ENCODE measurements at places on chromosomes 3 and 15.
A peak's percentile ranks its signal among the peaks of the same experiment; 100 is the strongest.

- no peak for DNase-seq
Observed at GRCh38 chr15:26757141-26757540, 15.7 kb downstream of the GABRB3 start.

DNA sequence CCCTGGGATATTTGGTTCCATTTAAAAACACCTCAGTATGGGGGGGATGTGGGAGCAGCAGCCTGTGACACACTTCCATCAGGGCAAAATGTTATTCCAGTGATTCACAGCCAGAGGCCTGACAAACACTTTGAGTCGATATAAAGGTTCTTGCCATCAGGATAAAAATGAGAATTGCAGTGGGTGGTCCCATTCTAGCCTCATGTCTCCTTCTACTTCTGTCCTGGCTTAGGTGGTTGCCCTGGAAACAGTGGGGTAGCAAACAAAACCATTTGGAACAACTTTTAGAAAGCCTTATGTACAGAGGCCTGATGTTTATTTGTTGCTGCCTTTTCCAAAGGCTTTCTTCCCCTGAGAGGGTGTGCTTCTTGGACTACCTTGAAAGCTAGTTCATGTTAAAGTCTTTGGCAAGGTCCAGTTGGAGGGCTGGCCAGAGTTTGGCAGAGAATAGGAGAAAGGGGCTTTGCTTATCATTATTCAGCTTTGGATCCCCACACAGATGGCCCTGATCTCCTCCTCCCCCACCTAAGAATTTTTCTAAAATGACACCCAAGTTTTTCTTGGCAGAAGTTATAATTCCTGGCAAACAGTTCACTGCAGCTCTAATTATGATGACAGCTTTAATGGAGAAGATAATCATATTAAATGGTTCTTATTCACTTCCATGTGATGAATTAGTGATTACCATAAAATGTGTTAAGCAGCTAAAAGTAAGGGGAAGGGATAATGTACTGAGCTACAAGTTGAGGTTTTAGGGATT, 84.2 kb upstream of the ZNF280D start:
- DNase-seq, result peak; percentile 69

- no peak for DNase-seq
Observed at GRCh38 chr3:160470181-160470580, 20.6 kb upstream of the TRIM59 start.

DNA sequence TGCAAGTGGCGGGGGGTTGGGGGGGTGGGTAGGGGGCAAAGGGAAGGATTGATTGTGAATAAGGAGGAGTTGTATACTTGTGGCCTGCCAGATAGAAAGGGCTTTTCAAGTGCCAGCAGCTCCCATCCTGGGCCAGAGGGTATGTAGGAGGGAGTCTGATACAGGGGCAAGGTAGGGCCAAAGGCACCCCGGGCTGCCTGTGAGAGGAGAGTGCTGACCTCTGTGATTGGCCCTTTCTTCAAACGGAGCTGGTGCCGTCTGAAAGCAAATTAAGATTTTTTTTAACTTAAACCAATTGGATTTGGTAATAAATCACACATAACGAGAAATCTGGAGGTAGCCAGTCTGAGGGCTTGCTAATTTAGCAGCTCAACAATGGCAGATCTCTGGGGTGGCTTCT, 229.9 kb downstream of the THSD4 start:
- DNase-seq, result no peak

DNA sequence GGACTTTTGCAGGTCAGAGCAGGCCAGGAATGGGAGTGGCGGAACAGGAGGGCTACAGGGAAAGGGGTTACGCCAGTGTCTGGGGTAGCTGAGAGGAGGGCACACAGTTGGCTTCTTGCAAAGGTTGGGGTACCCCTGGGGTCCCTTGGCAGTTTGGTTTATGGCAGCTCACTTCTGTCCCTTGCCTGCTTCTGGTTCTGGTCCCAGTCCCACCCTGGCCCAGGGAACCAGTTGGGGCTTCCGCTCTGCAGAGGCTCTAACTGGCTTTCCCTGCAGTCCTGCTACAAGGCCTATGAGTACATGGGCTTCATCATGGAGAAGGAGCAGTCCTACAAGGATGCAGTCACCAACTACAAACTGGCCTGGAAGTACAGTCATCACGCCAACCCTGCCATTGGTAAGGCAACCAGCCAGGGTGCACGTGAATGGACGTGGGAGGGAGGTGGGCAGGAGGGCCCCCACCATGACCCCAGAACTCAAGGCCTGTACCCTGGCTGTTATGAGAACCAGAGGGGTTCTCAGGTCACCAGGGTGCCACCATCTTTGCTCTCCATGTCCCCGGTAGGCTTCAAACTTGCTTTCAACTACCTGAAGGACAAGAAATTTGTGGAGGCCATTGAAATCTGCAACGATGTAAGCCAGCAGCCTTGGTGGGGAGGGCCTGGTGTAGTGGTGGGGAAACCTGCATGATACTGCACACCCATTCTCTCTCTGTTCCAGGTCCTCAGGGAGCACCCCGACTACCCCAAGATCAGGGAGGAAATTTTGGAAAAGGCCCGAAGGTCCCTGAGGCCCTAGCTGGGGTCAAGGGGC, 15.2 kb downstream of the CSRNP1 start:
- no peak for DNase-seq

GRCh38 chr3:50642382-50642781, 25.4 kb downstream of the MAPKAPK3 start:
- no peak for DNase-seq

DNA sequence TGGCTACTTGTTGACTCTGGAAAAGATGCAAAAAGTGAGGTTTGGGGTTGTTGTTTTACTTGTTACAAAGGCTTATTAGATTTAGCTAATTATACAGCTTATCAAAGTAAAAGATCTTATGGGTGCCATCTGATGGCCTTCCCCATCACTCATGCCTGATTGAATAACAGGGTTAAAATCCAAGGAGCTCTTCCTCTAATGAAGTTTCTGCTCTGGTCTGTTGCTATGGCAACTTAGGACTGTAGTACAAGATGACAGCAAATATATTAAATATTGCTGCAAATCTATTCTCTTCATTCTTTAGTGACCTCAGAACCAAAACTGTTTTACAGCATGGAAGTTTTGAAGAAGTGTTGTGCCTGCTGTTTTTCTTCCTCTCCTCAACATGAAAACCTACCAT, 45.6 kb upstream of the SRGAP3 start:
- no peak for DNase-seq

- DNase-seq, result peak; percentile 72
Observed at GRCh38 chr3:186097663-186098451, 11.0 kb downstream of the ETV5 start.

DNA sequence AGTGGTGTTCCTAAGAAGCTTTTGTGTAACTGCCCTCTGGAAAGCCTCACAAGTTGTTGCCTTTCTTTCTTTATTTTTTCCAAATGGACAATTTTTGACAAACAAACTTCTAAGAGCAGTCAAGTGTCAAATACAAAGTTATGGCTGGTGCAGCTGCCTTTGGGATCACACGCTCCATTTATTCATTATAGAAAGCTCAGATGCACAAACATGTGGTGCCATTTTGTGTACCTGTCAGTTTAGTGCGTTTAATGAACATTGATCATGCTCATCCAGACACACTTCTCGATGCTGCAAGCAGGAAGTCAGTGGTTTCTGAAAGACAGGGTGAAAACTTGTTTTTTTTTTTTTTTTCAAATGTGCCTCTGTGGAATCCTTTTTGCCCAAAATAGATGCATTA, 324.5 kb downstream of the CNTN4 start:
- DNase-seq, result no peak

DNA sequence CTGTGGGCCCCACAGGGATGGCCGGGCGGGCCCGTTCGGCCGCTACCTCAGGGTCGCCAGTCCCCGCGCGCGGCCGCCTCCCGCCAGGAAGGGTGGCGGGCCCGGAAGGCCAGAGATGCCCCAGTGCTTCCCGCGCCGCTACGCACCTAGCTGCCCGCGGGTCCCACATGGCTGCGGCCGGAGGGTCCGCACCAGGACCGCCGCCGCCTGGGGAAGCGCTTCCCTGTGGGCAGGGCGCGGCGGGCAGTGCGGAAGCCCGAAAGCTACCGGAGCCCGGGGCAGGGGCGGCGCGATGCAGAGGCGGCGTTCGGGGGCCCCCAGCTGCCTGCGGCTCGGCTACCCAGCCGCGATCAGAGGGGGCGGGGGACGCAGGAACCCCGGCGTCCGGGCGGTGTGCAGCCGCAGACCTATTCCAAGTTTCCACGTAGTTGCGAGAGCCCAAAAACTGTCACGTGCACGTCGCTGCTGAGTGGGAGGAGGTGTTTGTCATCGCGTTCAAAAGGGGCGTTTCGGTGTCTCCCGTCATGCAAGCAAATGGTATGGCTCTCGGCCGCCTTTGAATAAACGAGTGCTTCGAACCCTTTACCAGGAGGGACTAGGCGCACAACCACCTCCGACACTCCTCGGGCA, at the start of gene TRANK1:
TRANK1 (minus strand) TSS at position 414 of the 630 bp plus-strand sequence; CDS start at position 169, 245 bp downstream.
- peak; percentile 61 for DNase-seq
